ENCODE measurements at places on chromosomes 5 and 9.
A peak's percentile ranks its signal among the peaks of the same experiment; 100 is the strongest.

DNA sequence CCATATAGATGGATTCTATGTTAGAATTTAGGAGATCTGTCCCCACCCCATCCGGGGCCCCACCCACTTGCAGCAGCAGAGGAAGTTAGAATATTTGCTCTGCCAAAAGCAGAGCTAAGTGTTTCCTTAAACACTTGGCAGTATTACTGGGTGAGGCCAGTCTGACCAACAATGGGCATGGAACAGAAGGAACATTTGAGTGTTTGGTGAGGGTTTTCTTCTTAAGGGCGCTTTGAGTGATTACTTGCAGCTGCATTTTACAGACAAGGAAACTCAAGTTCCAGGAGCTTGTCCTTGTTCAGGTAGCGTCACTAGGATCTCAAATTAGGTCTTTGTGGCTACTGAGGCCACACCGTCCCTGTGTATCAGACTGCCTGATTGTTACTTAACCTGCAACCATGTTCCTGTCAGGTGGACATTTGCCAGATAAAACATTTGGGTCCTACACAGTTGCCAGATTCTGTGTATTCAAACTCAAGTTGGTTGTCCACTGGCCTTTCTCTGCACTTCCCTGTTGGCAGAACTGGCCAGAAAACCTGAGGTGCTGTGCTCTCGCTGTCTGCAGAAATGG lies 59.3 kb downstream of the SLC46A2 start:
- H3K36me3 ChIP-seq, result peaks cover 8% of the 10 kb centered on the region
- DNase-seq, result no peak
- peak overlapping the region; percentile 21 for H3K27ac ChIP-seq
- no peak overlapping the region for H3K4me3 ChIP-seq
- H3K27me3 ChIP-seq, result no peaks in the 10 kb centered on the region
- no peaks in the 10 kb centered on the region for H3K4me1 ChIP-seq

GRCh38 chr5:171579976-171580411 lies 160.5 kb downstream of the FGF18 start:
- H3K27ac ChIP-seq, result no peak overlapping the region
- DNase-seq, result no peak
- H3K27me3 ChIP-seq, result no peaks in the 10 kb centered on the region
- no peak overlapping the region for H3K4me3 ChIP-seq
- peaks cover 35% of the 10 kb centered on the region for H3K4me1 ChIP-seq

DNA sequence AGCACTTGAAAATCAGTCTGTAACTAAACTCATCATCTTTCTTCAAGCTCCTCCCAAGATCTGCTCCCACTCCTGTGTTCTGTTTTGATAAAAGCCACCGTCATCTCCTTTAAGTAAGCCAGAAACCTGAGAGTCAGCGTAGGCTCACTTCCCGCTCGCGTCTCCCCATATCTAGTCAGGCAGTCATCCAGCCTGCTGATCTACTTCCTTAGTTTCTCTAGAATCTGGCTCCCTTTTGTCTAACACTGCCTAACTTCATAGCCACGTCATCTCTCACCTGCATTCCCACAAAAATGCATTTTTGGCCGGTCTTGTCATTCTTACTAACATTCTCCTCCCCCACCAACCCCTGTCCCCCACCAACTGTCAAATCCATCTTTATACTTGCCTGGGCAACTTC lies 3.0 kb upstream of the TJP2 start:
- peaks cover 20% of the 10 kb centered on the region for H3K4me1 ChIP-seq
- peaks cover 45% of the 10 kb centered on the region for H3K27me3 ChIP-seq
- no peaks in the 10 kb centered on the region for H3K36me3 ChIP-seq
- no peak overlapping the region for H3K27ac ChIP-seq

- no peak for DNase-seq
- H3K27ac ChIP-seq, result no peak overlapping the region
- H3K27me3 ChIP-seq, result no peaks in the 10 kb centered on the region
- H3K4me3 ChIP-seq, result no peak overlapping the region
- peaks cover 25% of the 10 kb centered on the region for H3K4me1 ChIP-seq
Observed at GRCh38 chr9:83698976-83699585, 8.7 kb downstream of the UBQLN1 start.

DNA sequence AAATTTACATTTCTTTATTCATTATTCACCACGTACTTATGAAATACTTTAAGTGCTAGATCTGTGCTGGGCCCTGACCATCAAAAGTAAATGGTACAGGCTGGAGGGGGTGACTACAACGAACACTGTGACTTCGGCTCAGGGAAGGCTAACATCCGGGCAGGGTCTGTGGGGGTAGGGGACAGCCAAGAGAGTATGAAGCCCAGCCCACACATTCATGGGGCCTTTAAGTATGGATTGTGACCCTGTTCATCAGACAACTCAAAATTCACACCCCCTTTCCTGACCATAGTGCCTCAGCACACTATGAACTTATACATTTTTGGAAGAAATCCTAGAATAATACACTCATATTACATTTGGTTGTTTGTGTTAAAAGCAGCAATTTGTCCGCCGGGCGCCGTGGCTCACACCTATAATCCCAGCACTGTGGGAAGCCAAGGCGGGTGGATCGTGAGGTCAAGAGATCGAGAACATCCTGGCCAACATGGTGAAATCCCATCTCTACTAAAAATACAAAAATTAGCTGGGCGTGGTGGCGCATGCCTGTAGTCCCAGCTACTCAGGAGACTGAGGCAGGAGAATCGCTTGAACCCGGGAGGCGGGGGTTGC lies 33.3 kb downstream of the MORN5 start:
- H3K36me3 ChIP-seq, result no peaks in the 10 kb centered on the region
- H3K4me1 ChIP-seq, result no peaks in the 10 kb centered on the region
- DNase-seq, result no peak
- H3K27ac ChIP-seq, result no peak overlapping the region
- H3K27me3 ChIP-seq, result peaks cover 27% of the 10 kb centered on the region
- no peak overlapping the region for H3K4me3 ChIP-seq

DNA sequence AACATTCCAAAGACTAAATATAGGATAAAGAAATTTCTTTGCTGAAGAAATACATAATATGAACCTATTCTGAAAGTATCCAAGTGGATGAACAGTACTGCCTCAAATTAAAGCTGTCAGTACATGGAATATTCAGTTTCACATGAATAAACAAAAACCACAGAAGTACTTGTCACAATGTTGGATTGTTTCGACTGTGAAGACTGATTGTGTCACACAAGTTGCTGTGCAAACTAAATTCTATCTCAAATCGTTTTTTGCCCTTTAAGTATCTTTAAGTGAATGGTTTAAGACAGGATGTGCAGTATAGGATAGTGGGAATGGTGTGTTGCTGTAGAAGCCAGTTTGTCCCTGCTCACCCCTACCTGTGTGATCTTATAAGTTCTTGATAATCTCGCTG lies 137.4 kb upstream of the OTULINL start:
- no peak overlapping the region for H3K4me3 ChIP-seq
- DNase-seq, result no peak
- peak overlapping the region; percentile 83 for H3K27ac ChIP-seq
- H3K4me1 ChIP-seq, result peaks cover 87% of the 10 kb centered on the region
- no peaks in the 10 kb centered on the region for H3K27me3 ChIP-seq

DNA sequence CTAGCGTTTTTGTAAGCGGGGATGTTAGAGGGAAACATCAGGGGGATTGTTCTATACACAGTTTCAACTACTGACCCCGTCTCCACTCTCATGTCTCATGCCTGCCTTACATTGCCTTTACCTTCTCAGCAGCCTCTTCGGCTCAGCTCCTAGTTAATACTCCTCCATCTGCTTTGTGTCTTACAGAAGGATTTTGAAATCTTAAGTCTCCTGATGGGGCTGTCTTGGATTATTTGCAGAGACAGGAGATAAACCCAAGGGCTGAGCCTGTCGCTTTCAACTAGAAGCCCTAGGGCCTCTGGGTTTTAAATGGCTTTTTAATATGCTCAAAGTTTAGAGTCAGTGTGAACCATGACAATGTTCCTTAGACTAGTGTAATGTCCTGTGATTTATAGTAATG lies 161.5 kb downstream of the CARTPT start:
- H3K27ac ChIP-seq, result no peak overlapping the region
- H3K4me1 ChIP-seq, result no peaks in the 10 kb centered on the region
- no peaks in the 10 kb centered on the region for H3K27me3 ChIP-seq
- no peaks in the 10 kb centered on the region for H3K36me3 ChIP-seq
- DNase-seq, result no peak

DNA sequence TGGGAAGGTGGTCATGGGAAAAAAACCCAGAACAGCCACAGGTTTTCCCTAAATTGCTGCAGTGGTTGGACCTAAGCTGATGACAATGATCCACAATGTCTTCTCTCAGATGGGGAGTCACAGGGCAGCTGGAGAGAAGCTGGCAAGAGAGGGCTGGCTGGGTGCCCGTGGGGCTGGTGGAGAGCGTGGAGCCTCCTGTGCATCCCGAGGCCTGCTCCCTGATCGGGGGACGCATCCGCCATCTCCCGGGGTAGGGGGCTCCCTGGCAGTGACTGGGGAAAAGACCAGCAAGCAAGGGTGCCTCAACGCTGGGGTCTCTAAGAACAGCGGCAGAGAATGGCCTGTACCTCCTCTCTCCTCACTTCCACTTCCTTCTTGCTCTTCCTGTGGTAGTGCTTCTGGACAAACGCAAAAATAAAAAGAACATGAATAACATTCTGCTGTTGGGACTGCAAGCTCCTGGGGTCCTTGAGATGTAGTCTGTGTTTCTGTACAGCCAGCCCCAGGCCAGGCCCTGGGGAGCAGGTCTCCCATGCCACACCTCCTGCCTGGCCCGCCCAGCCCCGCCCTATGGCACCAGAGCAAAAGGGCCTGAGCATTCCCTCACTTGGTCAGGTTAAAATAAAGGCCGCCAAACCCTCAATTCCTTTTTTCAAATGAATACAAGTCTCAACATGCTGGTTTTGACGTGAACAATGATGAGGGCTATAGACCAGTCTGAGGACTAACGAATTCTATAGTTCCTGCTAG lies 7.0 kb upstream of the MRNIP start:
- H3K36me3 ChIP-seq, result peaks cover 4% of the 10 kb centered on the region
- no peak for DNase-seq
- no peak overlapping the region for H3K27ac ChIP-seq
- H3K27me3 ChIP-seq, result no peaks in the 10 kb centered on the region
- peaks cover 2% of the 10 kb centered on the region for H3K4me1 ChIP-seq
- no peak overlapping the region for H3K4me3 ChIP-seq

DNA sequence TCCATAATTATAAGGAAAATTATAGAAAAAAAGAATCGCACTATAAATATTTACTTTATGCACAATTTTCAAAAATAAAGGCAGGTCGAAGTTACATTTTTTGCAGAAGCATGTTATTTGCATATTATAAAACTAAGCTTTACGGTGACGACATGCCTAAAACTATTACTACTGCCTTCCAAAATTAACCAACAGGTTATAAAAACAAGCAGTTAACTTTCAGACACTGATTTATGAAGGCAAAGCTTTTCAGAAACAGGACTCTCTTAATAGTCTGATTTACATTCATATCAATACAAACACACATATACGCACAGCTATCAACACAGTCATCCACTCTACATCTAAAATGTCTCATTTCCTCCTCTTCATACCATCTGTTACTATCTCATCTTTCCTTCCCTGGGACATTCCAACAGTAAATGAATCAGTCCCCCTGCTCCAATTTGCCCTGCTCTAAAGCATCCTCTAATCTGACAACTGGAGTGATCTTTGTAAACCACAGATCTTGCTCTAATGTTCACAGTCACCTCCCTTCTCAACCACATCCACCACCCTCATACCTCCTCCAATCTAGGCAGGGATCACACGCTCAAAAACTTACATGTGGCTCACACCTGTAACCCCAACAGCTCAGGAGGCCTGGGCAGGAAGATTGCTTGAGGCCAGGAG lies 21.6 kb downstream of the FBXW11 start:
- no peak for DNase-seq
- H3K36me3 ChIP-seq, result peaks cover 17% of the 10 kb centered on the region
- H3K4me3 ChIP-seq, result no peak overlapping the region
- H3K27me3 ChIP-seq, result no peaks in the 10 kb centered on the region
- H3K4me1 ChIP-seq, result peaks cover 3% of the 10 kb centered on the region

GRCh38 chr9:101677861-101678260 lies 60.6 kb downstream of the GRIN3A start:
- H3K27ac ChIP-seq, result no peak overlapping the region
- DNase-seq, result no peak
- no peaks in the 10 kb centered on the region for H3K4me1 ChIP-seq

- H3K27ac ChIP-seq, result peak overlapping the region; percentile 30
- no peaks in the 10 kb centered on the region for H3K27me3 ChIP-seq
- no peak for DNase-seq
- H3K36me3 ChIP-seq, result no peaks in the 10 kb centered on the region
- no peak overlapping the region for H3K4me3 ChIP-seq
- peaks cover 37% of the 10 kb centered on the region for H3K4me1 ChIP-seq
Observed at GRCh38 chr9:130981002-130981755, 27.8 kb upstream of the LAMC3 start.

GRCh38 chr5:9105851-9106250 lies 440.0 kb downstream of the SEMA5A start:
- H3K27me3 ChIP-seq, result no peaks in the 10 kb centered on the region
- peaks cover 15% of the 10 kb centered on the region for H3K36me3 ChIP-seq
- H3K4me3 ChIP-seq, result no peak overlapping the region
- no peak for DNase-seq
- no peak overlapping the region for H3K27ac ChIP-seq

DNA sequence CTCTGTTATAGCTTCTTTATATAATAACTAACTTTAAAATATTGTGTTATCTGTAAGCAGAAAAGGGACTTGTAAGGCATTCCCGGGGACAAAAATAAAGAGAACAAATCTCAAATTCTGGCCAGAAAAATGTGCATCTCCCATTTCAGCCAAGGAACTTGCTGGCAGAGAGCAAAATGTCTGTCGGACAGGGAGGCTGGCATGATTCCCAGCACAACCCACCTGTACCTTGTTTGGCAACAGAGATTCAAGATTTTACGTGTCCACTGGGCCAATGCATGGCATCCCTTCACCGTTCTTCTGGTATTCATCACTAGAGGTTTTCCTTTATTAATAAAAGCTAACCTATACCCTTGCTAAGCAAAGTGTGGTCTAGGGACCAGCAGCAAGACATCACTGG lies 566.6 kb downstream of the PSAT1 start:
- no peaks in the 10 kb centered on the region for H3K36me3 ChIP-seq
- H3K4me3 ChIP-seq, result no peak overlapping the region
- H3K27ac ChIP-seq, result no peak overlapping the region
- no peak for DNase-seq
- H3K27me3 ChIP-seq, result peaks cover 3% of the 10 kb centered on the region
- peaks cover 16% of the 10 kb centered on the region for H3K4me1 ChIP-seq

- H3K4me3 ChIP-seq, result no peak overlapping the region
- H3K4me1 ChIP-seq, result no peaks in the 10 kb centered on the region
- peaks cover 3% of the 10 kb centered on the region for H3K36me3 ChIP-seq
- no peak overlapping the region for H3K27ac ChIP-seq
Observed at GRCh38 chr9:99964336-99964735, 57.9 kb downstream of the STX17 start.

DNA sequence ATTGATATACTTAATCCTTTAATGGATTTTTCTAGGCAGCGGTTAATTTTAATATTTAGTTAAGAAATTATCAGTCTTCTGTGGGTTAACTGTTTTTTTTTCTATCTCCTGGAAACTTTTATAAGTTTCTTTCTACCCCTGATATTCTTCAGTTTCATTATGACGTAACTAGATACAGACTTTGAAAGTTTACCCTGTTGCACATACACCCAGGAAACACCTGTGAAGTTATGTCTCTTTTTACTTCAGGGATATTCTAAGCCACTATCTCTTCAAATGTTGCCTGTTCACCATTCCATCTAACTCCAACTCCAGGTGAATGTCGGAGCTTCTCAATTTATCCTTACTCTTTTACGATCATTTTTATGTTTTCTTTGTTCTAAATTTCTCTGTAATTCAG lies 329.0 kb downstream of the ICE1 start:
- DNase-seq, result no peak
- H3K27me3 ChIP-seq, result peaks cover 20% of the 10 kb centered on the region
- no peak overlapping the region for H3K27ac ChIP-seq
- no peaks in the 10 kb centered on the region for H3K4me1 ChIP-seq

- H3K36me3 ChIP-seq, result peaks cover 10% of the 10 kb centered on the region
- H3K4me1 ChIP-seq, result peaks cover 20% of the 10 kb centered on the region
- no peak for DNase-seq
Observed at GRCh38 chr5:15549961-15550360, 50.0 kb downstream of the FBXL7 start.

All from neural crest cell (in vitro differentiated cells).